ENCODE measurements at places on chromosomes 13 and 19.

GRCh38 chr19:57708641-57709361 is at the start of gene ZNF154:
Gene ZNF154, minus strand, starts transcription at chr19:57709204. Its CDS starts 233 bp downstream, at chr19:57708971.
- peak; percentile 68 for DNase-seq

DNA sequence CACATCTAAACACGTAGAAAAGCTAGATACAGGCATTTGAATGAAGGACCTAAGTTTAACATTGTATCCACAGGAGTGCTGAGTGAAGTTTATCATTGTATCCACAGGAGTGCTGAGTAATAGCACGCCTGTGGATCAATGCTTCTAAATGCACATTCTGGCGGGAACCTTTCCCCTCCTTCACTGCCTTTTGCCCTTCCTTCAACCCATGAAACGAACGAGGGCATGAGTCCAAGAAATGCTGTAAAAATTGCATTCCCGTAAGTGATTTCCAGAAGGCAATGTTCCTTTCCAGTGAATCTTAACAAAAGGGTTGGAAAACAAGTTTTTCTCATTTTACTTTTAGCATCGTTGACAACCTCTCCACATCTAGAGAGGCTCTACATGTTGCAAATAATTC is 88.1 kb downstream of the ZDHHC20 start:
- no peak for DNase-seq

GRCh38 chr19:47363758-47364531 is 14.8 kb downstream of the DHX34 start:
- DNase-seq: peak; percentile 84

DNA sequence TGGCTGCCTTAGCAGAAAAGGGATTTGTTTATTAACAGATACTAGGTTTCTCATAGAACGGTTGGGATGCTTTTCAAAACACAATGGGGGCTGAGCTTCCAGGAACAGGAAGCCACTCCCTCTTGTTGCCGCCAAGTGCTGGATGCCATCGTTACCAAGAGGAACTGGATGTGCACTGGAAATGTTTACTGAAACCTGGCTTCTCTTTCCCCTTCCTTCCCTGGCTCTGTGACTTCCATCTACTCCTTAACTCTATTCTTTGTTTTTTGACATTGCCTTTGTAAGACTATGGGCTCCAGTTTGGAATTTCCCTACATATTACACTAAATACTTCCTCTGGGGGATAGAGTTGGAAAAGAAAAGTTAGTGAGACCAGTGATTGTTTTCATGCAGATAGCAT is 11.7 kb upstream of the KL start:
- DNase-seq: peak; percentile 43

- no peak for DNase-seq
Observed at GRCh38 chr19:42176649-42176989, 40.9 kb downstream of the DEDD2 start.

GRCh38 chr13:90008707-90009149 is 1338.8 kb upstream of the MIR17HG start:
- no peak for DNase-seq

GRCh38 chr19:43309466-43309865 is 40.1 kb upstream of the PSG9 start:
- DNase-seq: no peak

GRCh38 chr19:39924389-39924788 is 10.0 kb downstream of the FCGBP start:
- no peak for DNase-seq

- DNase-seq: no peak
Observed at GRCh38 chr13:51862957-51863356, 1.2 kb downstream of the CCDC70 start.

- no peak for DNase-seq
Observed at GRCh38 chr13:54004026-54004699, 975.5 kb downstream of the OLFM4 start.

GRCh38 chr13:75395066-75395465 is 86.9 kb downstream of the TBC1D4 start:
- no peak for DNase-seq

DNA sequence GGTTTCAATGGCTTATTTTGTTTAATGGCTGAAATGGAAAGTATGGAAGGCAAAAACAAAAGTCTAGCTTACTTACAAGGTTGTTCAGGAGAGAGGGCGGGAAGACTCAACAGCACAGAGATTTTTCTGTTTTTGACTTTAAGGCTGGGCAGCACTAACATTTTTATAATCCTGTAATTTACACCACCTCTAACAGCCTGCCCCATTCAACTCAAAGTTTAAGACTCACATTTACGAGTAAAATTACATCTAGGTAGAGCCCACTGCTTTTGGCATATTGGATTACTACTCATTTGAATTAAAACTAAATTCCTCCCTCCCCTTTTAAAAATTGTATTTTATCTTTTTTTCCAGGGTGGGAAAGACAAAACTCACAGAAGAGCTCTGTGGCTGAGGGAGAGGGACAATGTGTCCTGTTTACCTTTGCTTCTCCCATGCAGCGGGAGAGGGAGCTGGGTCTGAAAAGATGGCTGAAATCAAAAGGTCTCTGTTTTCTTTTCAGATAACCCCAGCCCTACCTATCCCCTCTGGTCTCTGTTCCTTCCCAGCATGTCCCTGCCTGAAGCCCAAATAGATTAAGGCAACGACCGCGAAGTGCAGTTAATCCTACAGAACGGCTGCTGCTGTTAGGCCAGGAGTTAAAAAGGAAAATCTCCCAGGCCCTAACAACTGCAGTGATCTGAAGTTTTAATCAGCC is 6.6 kb downstream of the EFNB2 start:
- no peak for DNase-seq

GRCh38 chr13:114130131-114130836 is 2.1 kb downstream of the RASA3 start:
- DNase-seq: no peak

GRCh38 chr13:20446900-20447299 is 78.8 kb downstream of the CRYL1 start:
- peak; percentile 32 for DNase-seq

DNA sequence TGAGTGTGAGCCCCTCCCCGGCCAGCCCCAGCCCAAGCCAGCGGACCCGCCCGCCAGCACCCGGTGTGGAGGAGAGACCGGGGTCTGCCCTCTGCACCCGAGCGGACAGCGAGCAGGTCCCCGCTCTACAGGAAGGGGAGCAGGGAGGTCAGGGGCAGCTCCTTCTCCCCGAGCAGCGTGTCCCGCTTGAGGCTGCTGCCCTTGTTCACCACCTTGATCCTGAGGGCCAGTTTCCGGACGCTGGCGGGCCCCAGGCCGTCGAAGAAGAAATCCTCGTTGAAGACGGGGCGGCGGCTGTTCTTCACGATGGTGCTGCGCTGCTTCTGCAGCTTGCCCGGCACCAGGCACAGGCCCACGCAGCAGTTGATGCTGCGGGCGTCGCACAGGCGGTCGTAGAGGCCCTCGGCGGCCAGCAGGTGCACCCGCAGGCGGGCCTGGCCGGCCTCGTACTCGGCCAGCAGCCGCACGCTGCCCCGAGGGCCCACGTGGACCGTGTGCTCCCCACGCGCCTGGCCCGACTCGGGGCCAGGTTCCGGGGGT is 1.9 kb downstream of the C2CD4C start:
- DNase-seq: no peak

All from cardiac fibroblast (primary cell).